CD4-positive, alpha-beta T cell treated with Interleukin-17A for 4 hours (primary cell): ENCODE measurements at places on chromosomes 1 and 21.

- DNase-seq: no peak
Measured at GRCh38 chr1:205514211-205515142, 10.0 kb downstream of the CDK18 start.

GRCh38 chr1:54886724-54887664 is at the start of gene DHCR24:
TSS of gene DHCR24 (minus strand) at chr1:54887195. CDS start at chr1:54887119, 76 bp downstream.
- peak; percentile 76 for DNase-seq

- DNase-seq: no peak
Measured at GRCh38 chr1:20589331-20590278, 708 bp downstream of the CDA start.

DNA sequence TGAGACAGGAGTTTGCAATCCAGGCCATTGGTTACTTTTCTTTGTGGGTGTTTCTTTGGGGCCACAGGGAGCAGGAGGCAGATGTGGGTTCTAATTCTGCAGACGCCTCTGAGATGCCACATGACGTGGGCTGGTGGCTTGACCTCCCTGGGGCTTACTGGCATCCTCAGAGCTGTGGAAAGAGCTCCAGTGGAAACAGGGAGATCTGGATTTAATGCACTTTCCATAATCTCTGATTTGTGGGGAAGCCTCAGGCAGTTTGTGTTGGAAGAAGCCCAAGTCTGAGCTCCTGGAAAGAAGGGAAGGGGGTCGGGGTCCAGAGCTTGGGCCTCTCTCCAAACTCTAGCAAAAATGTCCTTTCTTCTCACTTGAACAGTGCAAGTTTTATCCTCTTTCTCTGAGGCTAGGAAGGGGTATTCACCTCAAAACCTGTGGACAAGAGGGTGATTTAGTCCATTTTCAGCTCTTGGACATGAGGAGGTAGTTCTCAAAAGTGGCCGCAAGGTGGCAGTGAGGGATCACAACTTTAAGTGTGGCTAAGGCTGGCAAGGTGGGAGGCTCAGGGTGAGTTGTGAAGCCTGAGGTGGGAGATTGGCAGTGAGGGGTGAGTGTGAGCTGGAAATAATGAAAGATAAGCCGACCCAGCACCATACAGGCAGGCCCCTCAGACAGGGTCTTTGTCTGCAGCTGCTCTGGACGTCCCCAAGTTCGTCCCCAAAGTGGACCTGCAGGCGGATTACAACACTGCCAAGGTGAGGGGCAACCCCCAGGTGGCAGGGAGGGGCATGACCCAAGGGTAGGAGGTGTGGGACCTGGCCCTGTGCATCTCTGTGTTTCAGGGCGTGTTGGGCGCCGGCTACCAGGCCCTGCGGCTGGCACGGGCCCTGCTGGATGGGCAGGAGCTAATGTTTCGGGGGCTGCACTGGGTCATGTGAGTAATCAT is 9.2 kb downstream of the IKBKE start:
- DNase-seq: peak; percentile 80

DNA sequence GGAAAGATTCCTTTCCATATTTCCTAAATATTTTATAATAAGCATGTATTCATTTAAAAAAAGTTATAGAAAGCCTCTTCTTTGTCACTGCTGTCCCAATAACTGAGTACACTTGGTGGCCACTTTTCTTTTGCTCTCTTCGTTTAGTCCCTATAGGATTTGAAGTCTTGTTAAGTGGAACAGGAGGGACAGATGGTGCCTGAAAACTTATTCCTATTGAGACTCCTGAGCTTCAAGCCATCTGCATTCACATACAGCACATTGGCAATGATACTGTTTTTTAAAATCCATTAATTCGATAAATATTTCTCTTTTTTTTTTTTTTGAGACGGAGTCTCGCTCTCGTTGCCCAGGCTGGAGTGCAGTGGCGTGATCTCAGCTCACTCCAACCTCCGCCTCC is 2.0 kb upstream of the ZBTB40 start:
- DNase-seq: no peak

- DNase-seq: no peak
Measured at GRCh38 chr1:149845416-149845815, 54.0 kb upstream of the BOLA1 start.

DNA sequence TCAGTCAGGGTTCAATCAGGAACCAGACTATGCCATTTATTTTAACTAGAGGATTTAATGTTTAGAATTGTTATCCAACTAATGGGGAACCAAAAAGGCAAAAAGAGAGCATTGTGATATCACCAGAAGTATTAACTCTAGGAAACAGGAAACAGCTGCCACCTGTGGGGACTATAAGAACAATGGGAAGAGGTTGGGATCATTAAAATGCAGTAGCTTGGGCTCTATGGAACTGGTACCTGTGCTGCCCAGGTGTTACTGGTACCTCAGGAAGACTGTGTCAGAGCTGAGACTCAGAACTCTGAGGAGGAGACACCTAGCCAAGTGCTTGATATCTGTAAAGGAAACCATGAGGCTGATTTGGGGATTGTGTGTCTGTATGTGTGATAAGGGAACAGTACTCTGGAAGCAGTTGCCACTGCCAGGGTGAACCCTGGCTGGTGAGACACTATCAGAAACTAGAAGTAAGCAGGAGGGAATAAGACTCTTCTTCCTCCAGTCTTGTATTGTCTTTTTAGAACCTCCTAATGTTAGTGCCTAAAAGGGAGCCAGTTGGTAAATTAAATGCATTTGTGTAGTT is 49.4 kb downstream of the MAN1A2 start:
- no peak for DNase-seq

GRCh38 chr1:89810302-89810701 is 10.5 kb upstream of the LRRC8D start:
- no peak for DNase-seq

DNA sequence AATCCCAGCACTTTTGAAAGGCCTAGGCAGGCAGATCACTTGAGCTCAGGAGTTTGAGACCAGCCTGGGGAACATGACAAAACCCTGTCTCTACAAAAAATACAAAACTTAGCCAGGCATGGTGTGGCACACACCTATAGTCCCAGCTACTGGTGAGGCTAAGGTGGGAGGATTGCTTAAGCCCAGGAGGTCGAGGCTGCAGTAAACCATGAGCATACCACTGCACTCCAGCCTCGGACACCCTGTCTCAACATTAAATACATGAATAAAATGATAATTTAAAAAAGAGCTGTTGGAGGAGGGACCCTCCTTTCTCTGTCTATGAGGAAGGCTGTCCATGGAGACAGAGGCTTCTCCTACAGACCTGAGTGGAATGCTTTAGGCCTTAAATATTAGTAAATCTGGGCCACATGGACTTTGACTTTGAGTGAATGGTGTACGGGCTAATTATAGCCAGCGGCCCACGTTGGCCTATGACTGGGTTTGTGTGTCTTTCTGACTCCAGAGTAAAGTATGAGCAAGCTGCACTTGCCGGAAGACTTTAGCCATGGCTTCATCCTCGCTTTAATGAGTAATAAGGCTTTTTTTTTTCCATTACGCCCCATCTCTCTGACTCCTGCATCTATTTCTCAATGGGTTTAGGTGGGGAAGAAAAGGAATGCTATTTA is 21.3 kb downstream of the RAB3B start:
- no peak for DNase-seq

DNA sequence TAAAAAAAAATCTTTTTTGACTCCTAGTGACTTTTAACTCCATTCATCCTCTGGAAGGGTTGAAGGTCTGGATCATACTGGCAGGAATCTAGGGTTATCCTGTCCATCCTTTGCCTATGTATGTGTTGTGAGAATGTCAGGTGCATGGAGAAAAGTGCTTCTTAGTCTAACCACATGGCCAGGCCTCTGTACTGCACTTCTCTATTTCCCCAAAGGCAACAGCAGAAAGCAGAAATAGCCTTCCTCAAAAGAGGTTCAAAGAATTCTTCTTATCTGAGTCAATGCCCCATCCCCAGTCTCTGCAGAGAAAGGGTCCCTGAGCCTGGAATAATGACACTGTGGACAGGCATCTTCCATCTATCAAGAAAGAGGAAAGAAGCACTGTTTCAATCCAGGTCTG is 85.7 kb upstream of the CD34 start:
- DNase-seq: no peak

- DNase-seq: no peak
Measured at GRCh38 chr1:24946861-24947658, 17.0 kb upstream of the RUNX3 start.

DNA sequence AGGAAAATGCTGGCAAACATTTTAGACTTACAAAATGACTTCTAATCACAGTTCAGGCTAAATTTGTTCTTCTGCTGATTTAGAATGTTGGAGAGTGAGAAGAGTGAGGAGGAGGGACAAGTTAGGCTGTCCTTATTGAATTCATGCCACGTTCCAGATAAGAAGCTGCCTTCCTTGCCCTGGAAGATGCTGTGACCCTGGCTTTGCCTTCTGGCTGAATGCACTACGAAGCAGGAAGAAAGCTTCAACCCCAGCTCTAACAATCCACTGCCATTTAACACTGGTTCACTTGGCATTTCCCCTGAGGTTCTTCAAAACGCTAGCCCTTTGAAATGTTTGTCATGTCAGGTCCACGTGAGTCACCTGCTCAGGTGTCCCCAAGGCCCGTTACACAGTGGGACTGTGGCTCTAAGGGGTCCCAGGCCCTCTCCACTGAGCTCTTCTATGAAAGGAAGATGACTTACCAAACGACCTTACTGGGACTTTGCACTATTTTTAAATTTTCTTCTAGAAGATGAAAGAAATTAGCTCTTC is 30.0 kb upstream of the LRRC8C start:
- DNase-seq: peak; percentile 34

- DNase-seq: no peak
Measured at GRCh38 chr1:168288311-168289052, 7.8 kb downstream of the TBX19 start.

- no peak for DNase-seq
Measured at GRCh38 chr1:78834201-78834741, 172.3 kb downstream of the ADGRL4 start.

- DNase-seq: no peak
Measured at GRCh38 chr1:234908571-234908970, 220.1 kb downstream of the TOMM20 start.

- peak; percentile 78 for DNase-seq
Measured at GRCh38 chr1:24481101-24481500, 21.5 kb upstream of the RCAN3 start.

GRCh38 chr1:32100807-32101708 is 6.8 kb upstream of the KPNA6 start:
- no peak for DNase-seq

- no peak for DNase-seq
Measured at GRCh38 chr1:227734546-227734855, 601 bp downstream of the JMJD4 start.

GRCh38 chr1:31790140-31790539 is 25.7 kb downstream of the SPOCD1 start:
- no peak for DNase-seq

GRCh38 chr1:16145030-16145661 is 10.7 kb downstream of the EPHA2 start:
- DNase-seq: no peak

GRCh38 chr1:244865028-244865371 is 657 bp upstream of the HNRNPU start:
- DNase-seq: peak; percentile 53

- DNase-seq: no peak
Measured at GRCh38 chr1:87642581-87643221, 314.0 kb downstream of the LMO4 start.

GRCh38 chr1:201144701-201145100 is 9.6 kb downstream of the TMEM9 start:
- no peak for DNase-seq

DNA sequence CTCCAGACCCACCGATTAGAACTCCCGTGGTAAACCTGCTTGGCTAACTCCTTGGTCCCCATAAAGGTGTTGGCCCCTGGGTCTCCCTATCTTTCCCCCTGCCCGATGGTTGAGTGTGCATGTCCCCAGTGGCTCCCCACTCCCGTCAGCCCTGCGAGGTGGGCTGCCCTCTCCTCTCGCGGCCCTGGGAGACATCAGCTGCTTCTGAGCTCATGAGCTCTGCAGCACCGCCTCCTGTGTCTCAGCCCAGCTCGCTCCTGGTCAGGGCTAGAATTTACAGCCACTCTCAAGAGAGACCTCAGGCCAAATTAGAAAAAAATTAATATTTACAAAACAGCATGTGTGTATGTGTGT is 15.9 kb upstream of the ZBTB21 start:
- no peak for DNase-seq

DNA sequence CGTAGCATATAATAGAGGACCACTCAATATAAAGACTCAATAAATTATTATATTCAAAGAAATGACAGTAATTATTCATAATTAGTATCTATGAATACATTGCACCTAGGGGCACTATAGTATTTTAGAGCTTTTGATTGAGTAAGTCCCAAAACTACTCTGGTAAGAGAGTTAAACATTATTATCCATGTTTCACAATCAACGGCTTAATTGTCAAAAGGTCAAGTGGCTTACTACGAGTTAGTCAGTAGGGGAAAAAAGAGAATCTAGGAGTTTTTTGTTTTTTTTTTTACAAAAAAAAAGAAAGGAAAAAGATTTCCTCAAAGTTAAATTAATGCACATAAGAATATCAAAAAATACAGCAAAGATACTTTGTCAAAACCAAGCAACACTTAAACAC is 20.4 kb upstream of the LAMC1 start:
- DNase-seq: no peak

DNA sequence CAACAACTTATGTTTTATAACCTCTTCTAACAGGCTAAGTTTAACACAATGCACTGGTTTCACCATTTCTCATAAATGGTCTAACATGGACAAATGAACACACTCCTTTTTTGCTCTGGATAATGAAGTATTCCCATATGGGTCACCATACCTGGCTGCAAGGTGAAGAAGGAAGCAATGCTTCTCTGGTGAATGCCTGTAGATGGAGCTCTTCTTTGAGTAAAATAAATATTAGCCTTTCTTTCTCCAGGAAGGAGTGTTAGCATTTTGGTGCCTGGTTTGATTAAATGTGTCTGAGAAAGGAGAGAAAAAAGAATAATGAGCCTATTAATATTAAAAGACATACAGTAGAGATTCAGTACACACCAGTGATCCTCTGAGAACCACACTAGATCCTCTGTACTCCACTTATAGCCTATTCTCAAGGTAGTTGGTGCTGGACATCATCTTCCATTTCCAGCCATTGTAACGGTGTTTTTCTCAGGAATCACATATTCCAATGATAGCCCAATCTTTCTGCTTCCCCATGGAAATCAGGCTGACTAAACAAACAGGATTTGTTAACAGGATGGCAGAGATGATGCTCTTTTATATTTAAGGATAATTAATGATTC is 17.6 kb downstream of the MTFR1L start:
- DNase-seq: no peak

GRCh38 chr1:68442822-68443556 is 6.8 kb downstream of the RPE65 start:
- no peak for DNase-seq

- no peak for DNase-seq
Measured at GRCh38 chr1:184399192-184399847, 12.5 kb downstream of the C1orf21 start.

- no peak for DNase-seq
Measured at GRCh38 chr1:33459691-33460090, 12.8 kb upstream of the ZSCAN20 start.

GRCh38 chr1:152864443-152864842 is 4.6 kb downstream of the LCE7A start:
- DNase-seq: no peak

- DNase-seq: peak; percentile 51
Measured at GRCh38 chr1:221829327-221830015, 87.6 kb upstream of the DUSP10 start.
